ENCODE measurements at places on chromosomes 3 and 15.

- DNase-seq = no peak
Observed at GRCh38 chr3:25088284-25088683, 339.8 kb upstream of the RARB start.

GRCh38 chr3:9779721-9780457 is 10.1 kb upstream of the CAMK1 start:
- no peak for DNase-seq

DNA sequence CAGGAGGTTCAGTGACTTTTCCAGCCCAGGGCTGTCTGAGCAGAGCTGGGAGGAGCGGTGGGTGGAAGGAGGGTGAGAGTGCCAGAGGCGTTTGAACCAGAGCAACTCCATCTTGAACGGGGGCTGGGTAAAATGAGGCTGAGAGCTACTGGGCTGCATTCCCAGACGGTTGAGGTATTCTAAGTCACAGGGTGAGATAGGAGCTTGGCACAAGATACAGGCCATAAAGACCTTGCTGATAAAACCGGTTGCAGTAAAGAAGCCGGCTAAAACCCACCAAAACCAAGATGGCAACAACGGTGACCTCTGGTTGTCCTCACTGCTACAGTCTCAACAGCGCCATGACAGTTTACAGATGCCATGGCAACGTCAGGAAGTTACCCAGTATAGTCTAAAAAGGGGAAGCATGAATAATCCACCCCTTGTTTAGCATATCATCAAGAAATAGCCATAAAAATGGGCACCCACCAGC is 60.2 kb downstream of the ABTB1 start:
- no peak for DNase-seq

- DNase-seq = peak; percentile 9
Observed at GRCh38 chr3:71728632-71729342, 3.6 kb upstream of the EIF4E3 start.

DNA sequence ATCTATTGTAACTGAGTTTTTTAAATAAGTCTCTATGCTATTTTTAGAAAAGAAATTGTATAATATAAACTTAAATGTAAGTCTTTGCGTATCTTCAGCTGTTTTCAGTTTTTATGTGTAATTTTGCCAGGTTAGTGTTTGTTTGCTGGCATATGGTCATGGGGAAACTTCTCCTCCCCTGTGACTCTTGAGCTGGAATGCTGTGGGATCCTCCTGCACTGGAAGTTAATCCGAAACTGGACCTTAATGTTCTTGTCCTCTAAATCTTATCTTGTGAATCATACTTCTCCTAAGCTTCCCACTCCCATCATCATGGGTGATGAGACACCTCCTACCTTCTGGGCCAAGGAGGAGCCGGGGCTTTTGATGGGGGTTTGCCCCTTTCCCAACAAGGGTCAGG is 52.4 kb upstream of the CHST2 start:
- DNase-seq = peak; percentile 15

DNA sequence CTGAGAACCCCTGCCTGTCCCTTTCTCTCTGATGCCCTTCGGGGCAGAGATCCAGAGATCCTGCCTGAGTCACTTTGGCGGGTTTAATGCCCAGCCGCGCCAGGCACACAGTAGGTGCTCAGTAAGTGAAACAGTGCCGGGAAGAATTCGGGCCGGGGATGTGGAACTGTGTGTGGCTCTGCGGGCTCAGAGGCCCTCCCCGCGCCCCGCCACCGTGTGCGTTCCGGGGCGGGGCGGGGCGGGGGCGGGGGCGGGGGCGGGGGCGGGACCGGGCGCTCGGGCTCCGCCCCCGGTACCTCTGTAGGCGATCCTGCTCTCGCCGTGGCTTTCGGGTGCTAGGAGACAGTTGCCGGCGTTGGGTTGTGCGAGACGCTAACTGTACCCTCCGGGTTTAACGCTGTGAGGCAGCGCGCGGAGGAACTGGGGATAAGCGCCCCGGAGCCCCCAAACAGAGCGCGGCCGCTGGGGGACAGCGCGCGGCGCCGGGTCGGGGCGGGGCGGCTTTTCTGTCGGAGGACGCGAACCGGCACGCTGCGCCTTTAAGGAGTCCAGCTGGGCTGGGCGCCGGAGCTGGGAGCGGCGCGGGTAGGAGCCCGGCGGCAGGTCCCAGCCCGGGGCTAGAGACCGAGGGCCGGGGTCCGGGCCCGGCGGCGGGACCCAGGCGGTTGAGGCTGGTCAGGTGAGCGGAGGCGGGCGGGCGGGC is at the start of gene ABHD6:
Gene ABHD6 (plus strand): TSS at position 555 of the 703 bp plus-strand sequence. CDS start 18,795 bp downstream, outside the sequence.
- peak; percentile 63 for DNase-seq

- DNase-seq = no peak
Observed at GRCh38 chr3:4834403-4834866, 144.8 kb upstream of the BHLHE40 start.

DNA sequence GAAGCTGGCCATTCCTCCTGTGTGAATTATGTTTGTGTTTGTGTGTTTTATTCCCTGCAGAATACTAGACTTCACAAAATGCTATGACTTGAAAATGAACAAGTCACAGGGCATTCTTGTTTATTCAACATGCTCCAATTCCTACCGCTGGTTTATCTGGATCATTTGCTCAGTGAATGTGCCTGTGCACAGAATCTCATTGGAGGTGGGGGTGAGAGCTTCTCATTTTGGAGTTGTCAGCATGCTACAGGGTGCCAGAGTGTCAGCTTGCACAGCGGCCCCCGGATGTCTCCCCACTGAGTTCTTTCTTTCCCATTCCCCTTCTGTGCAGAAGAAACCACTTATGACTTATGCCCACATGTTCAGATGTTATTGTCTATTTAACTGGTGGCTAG is 428.7 kb downstream of the ROBO2 start:
- DNase-seq = no peak

GRCh38 chr15:82968066-82968465 is 15.5 kb upstream of the HOMER2 start:
- peak; percentile 78 for DNase-seq

DNA sequence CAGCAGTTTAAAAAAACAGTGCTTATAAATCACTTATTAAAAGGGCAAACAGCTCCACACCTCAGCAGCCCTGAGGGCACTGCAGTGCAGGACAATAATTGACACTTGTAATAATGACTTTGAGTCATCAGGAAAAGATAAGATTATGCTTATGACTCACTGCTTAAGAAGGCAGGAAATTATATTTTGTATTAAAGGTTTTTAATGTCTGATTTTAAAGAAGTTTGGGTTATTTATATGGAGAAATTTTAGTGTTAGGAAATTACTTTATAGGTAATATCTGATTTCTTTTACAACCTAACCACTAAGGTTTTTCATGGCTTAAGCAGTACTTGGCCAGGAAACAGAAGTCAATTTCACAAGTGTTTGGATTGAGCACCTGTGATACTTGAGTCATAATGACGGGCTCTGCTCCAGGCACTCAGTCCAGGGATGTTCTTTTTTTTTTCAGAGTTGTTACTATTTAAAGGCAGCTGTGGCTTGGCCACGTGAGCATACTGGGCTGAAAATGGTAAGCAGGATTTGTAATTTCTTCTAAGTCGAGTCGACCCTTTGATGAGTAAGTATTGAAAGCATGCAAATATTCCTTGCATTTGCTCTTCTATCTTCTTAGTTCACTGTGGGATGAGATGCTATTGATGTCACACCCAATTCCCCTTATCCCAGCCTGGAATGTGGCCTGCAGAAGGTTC is 21.6 kb upstream of the SLC6A20 start:
- peak; percentile 97 for DNase-seq

DNA sequence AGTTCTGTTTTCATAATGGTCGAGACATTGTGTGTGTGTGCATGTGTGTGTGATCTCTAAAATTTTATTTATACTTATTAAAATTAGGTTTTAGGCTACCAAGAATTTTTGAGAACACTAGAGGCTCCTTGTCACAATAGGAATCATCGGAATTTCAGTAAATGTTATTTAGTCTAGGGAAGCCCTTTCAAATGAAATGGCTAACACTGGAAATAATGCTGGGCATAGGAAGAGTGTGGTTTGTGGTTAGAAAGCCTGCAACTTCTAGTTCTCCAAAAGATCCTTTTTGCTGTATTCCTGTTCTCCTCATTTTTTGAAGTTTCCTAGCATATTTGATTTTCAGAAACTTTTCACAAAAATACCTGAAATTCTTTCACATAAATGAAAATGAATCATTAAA is 92.5 kb upstream of the MBNL1 start:
- peak; percentile 87 for DNase-seq

DNA sequence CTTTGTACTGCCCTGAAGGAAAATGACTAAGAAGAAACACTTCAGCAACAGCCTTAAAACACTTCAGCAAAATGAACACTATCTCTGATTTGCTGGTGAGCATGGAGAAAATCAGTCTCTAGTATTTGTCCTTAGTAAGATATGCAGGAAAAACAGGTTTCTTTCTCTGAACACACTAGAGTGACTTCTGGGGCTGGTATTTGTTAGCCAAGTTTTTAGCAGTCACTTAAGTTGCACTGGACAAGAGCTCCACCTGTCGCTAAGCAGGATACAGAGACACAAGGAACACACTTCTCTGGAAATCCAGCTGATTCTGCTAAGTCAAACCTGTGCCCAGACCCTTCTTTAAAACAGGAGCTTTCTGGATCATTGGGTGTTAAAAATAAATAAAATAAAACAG is 65.3 kb downstream of the CHAC1 start:
- peak; percentile 17 for DNase-seq

DNA sequence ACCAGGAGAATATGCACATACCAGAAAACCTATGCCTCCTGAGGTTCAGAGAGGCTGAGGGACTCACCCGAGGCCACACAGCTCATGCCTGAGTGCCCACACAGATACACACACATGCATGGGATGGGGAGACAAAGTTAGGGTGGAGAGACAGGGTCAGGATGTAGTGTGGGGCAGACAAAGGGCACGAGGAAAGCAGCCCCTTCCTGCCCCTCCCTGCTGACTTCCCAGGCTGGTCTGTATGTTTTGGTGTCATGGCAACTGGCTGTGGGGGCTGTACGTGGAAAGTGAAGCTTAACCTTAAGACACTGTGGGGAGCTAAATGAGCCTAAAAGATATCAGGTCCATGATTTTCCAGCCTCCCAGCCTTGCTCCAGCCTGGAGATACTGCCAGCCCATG is 57.8 kb downstream of the EPHB3 start:
- no peak for DNase-seq

GRCh38 chr3:11776346-11776745 is 70.3 kb downstream of the TAMM41 start:
- DNase-seq = no peak

GRCh38 chr3:113662824-113663223 is 33.6 kb downstream of the USF3 start:
- DNase-seq = no peak

GRCh38 chr3:126113238-126113555 is 29.3 kb upstream of the SLC41A3 start:
- no peak for DNase-seq

DNA sequence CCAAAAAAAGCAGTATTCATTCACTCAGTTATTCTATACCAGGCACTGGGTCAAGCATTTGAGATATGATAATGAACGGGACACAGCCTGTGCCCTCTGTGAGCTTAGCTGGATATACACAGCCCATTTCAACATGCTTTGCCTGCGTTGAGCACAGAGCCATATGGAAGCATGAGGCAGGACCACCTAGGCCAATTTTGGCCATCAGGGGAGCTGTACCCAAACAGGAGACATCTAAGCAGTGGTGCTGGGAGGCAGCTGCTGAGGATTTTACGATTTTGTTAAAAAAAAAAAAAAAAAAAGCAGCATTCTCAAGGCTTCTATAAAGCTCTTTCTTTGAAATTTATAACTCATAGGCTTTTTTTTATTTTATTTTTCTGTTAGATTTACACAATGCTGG is 87.2 kb upstream of the SLC2A2 start:
- no peak for DNase-seq

- DNase-seq = no peak
Observed at GRCh38 chr3:135090020-135090717, 295.1 kb downstream of the EPHB1 start.

Measured in fibroblast of upper back skin (primary cell).